Stimulated activated CD8-positive, alpha-beta memory T cell treated with anti-CD3 and anti-CD28 coated beads, Interleukin-4, amount 100 ng/mL, for 1 hour (primary cell): ENCODE measurements at places on chromosomes 6 and 20.

GRCh38 chr6:69594405-69594804 is 202.4 kb downstream of the LMBRD1 start:
- DNase-seq: no peak

GRCh38 chr6:114267897-114268296 is 74.9 kb downstream of the HS3ST5 start:
- no peak for DNase-seq

- DNase-seq: no peak
Observed at GRCh38 chr6:125550892-125551291, 198.5 kb upstream of the HEY2 start.

- DNase-seq: no peak
Observed at GRCh38 chr6:3231247-3232016, 4.0 kb upstream of the TUBB2B start.

DNA sequence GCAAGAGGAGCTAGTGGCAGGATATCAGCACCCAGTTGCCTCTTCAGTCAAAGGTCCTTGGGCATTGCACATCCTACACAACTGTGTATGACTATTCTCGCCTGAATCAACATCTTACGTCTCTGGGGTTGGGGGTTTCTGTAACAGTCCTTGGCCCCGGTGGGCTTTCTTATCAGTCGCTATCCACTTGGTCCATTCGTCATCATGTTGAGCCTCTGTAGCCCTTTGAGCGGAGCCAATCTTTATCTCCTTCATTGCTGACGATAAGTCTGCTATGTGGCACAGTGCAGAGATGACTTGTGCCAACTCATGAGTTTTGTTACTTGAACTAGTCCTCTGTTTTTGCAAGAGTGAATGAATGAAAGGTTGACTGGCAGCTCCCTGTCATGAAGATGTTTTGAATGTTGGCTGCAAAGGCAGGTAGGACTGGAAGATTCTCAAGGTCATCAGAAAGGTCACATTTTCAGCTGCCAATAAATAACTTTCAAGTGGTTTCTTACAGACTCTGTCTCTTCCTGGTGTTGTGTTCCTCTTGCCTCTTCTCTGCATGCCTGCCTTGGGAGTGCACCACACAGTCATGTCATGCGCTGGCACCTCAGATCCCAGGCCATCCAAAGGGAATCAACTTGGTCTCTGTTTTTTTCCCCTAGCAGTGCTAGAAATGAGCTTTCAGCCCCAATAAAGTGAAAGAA is 238.9 kb downstream of the SLC24A3 start:
- DNase-seq: no peak

DNA sequence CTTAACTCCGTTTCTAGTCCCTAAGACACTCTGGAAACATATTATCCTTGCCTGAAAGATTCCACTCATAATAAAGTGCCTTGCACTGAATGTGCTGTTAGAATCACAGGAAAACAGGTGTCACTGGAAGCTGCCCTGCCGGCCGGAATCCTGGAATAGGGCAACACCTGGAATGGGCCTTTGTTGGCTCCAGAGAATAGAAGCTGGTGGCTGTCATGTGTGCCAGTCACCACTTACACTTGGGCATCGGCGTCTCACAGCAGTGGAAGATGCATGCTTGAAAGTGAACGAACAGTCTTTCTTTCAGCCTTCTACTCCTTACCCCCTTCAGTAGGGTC is 90.8 kb upstream of the AFDN start:
- no peak for DNase-seq

DNA sequence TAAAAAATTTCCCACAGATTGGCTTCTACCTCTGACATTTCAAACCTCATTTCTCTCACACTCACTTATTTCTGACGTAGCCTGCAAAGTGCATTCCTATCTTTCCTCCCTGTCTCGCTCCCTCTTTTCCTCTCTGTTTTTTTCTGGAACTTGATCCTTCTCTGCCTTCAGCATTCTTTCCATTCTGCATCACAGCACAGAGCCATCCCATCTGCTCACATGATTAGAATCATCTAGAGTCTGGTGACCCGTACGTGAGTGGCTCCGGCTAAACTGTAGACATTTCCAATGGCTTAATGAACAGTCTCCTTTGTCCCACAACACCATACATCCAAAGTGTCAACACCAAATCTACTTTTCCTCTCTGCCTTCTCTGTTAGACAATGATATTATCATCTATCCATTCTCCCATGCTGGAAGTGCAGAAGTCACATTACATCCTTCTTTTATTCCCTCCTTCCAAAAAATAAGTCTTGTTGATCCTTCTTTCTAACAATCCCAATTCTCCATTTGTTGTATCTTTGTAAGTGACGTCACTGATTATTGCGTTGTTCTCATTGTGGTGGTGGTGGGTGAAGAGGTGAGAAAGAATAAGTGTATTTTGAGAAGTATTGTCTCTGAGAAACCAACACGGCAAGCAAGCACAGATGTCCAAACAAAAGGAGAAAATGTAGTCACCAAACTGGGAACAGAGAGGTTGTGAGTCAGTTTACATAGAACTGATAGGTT is 41.6 kb downstream of the OPRM1 start:
- no peak for DNase-seq

- DNase-seq: no peak
Observed at GRCh38 chr6:129236001-129236517, 353.1 kb downstream of the LAMA2 start.

GRCh38 chr6:52577778-52578463 is 1.1 kb upstream of the TRAM2 start:
- no peak for DNase-seq

DNA sequence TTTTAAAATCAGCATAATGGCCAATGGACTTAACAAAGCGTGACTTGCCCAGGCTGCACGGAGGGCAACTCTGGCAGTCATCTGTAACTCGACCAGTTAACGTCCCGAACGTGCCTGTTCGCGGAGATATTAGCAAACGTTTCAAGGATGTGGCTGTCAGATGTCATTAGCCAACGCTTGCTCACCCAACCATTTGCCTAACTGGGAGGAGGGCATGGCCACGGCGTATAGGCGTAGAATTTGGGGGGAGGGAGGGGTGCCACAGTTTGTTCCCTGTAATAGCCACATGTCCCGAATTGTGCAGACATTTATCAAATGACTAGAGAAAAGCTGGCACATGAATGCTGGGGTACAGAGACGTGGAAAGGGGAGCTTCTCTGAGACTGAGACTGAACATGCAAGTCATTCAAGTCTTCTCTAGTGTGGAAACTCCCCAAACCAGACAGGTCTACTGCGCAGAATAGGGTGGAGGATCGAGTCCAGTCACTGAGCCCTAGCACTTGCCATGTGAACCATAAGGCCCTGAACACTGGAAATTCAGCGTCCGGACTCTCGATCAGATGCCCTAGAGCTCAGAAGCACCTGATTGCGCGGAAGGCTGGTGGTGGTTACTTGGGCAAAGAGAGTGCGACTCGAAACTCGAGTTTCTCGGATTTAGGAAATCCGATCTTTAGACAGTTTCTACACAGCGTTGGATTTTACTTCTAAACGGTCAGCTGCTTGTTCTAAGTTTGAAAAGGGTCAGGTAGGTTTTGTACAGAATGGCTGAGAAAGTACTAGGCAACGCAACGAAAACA is 32.6 kb downstream of the TFAP2B start:
- DNase-seq: no peak

DNA sequence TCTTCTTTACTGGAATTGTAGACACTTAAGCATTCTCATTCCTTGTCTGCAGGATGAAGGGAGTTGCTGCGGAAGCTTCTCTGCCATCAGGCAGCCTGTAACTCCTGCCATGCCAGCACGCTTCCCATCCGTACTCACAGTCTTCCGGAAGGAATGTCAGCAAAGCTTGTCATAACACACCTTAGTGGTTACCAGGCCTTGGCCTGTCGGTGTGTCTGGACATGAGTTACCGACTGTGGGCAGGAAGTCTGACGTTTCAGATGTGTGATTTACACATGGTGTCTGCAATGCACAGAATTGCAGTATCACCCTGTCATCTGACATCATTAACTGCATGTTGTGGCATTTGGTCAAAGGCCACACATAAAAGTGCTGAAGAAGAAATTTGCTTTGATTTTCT is 102.2 kb downstream of the SLC24A3 start:
- no peak for DNase-seq

DNA sequence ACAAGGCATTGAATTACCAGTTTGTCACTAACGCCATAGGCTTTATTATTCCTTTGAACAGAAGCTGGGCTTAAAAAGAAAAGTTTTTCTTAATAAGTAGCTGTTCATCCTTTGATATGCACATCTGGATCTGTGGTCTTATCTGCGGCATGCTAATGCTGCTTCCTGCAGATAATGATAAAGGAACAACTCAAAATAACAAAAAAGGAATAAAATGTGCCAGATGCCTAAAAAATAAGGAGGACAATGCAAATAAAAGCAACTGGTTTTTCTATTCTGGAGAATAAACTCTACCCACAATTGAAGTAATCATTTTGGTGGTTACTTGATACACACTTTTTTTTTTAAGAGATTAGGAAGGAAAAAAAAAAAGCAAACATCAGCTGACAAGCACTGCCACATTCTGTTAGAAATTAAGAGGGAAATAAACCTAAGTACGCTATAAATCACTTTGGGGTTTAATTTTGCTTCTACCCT is 156.8 kb upstream of the SALL4 start:
- no peak for DNase-seq

DNA sequence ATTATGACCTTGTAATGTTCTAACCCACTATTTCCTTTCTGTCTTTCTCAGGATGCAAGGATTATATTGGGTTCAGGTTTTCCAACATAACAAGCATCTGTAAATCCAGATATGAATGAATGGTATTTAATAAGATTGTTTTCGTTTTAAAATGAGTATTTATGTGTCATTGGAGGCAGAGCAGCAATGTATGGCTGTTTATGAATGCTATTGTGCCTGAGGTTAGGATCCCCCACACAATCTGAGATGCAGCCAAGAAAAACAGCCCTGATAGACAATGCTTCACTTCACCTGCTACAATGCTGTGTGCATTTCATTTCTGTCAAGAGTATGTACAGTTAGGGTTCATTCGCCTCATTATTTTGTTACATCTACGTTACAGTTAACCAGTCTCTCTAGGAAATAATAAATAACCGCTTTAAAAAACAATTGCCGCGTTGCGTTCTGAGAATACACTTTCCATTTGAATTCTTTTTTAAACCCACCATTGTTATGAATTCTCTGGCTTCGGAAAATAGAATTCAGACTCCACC is 19.6 kb downstream of the TFAP2A start:
- DNase-seq: no peak

GRCh38 chr6:95266537-95267258 is 310.6 kb upstream of the MANEA start:
- DNase-seq: no peak

DNA sequence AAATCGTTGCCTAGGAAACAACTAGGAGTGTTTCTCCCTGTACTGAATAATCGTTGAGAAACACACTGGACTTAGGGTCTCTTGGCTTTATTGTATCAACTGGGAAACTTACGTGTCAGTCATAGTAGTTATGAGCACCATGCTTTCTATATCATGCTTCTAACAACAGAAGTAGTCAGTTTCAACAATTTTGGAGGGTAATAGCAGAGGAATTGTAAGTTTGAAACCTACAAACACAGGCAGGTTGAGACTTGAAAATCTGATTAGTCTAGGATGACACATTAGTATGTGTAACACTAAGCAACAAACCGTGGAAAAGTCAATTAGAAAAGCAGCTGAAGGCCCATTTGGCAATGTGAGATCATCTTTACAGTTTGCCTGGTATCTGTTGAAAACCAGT is 43.9 kb upstream of the FABP7 start:
- no peak for DNase-seq

DNA sequence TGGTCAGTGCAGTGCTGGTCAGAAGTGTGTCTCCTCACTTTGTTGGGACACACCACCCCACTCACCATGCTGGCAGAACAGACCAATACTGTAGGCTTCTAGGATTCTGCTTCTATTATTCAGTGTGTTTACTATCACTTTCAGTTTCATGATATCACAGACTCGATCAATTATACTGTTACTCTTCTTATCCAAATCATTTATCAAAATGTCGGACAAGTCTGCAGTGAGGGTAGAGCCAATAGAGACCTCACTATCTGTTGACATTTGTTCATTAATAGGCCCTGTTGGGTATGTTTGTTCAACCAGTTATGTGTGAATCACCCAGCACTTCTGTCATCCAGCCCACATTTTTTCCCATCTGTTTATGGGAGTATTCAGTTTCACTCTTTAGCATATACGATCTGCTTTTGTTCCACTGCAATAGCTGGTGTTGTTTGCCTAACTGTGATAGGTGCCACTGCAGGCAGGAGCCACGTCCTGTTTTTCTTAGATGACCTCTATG is 140.1 kb downstream of the NRN1 start:
- DNase-seq: no peak

GRCh38 chr6:162963861-162964260 is 236.1 kb downstream of the PACRG start:
- no peak for DNase-seq

GRCh38 chr20:14723614-14724013 is 386.2 kb upstream of the FLRT3 start:
- no peak for DNase-seq

GRCh38 chr20:40843251-40843650 is 154.2 kb upstream of the MAFB start:
- DNase-seq: no peak

- no peak for DNase-seq
Observed at GRCh38 chr20:14700639-14700960, 363.2 kb upstream of the FLRT3 start.

GRCh38 chr6:42769836-42770235 is 12.0 kb upstream of the BICRAL start:
- no peak for DNase-seq

- DNase-seq: no peak
Observed at GRCh38 chr6:113825781-113826180, 31.4 kb upstream of the MARCKS start.

DNA sequence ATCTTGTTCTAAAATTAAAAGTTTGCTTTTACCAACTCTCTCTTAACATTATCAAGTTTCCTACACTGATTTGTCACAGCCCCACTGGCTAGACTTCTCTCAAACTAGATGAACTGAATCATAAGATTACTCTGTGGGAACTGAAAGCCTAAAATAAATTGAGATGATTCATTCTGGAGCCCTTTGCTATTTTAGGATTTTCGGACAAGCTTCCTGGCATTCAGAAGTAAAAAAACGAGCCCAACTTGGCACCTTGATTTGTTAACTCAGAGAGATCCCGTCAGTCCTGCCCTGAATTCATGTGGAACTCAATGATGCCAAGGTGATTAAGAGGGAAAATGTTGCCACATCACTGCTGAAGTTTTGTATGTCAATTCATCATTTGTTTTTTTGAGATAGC is 122.0 kb upstream of the NRSN1 start:
- no peak for DNase-seq
